ENCODE measurements at places on chromosomes 6 and 20.

DNA sequence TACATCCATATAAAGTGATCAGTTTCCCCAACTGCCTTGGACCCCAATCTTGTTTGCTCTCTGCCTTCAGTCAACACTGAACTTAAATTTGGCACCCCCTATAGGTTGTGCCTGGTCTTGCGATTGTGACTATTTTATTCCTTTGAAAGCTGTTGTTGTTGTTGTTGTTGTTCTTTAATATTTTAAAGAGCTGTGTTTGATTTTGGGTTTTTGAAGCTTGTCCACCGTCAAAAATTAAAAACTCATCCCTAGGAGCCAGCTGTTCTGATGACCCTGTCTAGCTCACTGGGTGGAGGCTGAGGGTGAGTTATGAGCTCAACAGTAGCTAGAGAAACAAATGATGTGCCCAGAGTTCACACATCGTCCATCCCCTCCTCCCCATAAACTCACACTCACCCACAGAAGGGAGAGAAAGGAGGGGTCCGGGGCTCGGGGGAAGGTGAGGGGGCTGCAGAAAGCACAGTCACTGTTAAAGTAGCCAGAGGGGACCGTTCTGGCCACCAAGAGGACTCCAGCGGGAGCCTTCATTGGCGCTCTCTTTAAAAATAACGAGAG, 4.0 kb downstream of the SIM1 start:
- no peak for DNase-seq

- no peak for DNase-seq
These were observed 58.0 kb downstream of the DTNBP1 start for GRCh38 chr6:15604843-15605242.

GRCh38 chr6:17466707-17467106, 73.3 kb downstream of the CAP2 start:
- no peak for DNase-seq

- DNase-seq = peak; percentile 94
These were observed at the start of gene TGM2 for GRCh38 chr20:38165089-38165965. TGM2 (minus strand) TSS chr20:38165270; CDS start chr20:38165198, 72 bp downstream.

Data from upper lobe of right lung (tissue), 1 donor.